ENCODE measurements at places on chromosomes 12 and 14.

DNA sequence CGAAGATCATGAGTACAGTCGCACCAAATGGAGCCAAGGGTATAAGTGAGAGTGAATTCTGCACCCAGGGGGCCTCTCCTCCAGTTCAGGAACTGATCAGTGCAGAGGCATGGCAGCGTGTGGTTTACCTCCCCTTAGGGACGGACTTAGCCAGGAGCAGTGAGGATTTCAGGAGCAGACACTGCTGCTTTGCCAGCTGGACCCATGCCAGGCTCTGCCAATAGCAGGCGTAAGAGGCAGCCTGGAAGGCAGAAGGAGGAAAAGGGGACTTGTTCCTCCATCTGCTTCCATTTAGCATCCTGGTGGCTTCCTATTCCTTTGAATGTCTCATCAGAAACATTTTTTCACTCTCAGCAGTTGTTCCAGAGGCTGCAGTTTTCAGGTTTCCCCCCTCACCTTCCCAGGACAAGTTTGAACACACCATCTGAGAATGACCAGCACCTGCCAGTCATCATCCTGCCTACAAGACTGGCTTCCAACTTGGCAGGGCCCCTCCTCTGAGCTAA is 137.0 kb upstream of the LMNTD1 start:
- DNase-seq: no peak

GRCh38 chr12:47652521-47653234 is 53.2 kb downstream of the RPAP3 start:
- no peak for DNase-seq

DNA sequence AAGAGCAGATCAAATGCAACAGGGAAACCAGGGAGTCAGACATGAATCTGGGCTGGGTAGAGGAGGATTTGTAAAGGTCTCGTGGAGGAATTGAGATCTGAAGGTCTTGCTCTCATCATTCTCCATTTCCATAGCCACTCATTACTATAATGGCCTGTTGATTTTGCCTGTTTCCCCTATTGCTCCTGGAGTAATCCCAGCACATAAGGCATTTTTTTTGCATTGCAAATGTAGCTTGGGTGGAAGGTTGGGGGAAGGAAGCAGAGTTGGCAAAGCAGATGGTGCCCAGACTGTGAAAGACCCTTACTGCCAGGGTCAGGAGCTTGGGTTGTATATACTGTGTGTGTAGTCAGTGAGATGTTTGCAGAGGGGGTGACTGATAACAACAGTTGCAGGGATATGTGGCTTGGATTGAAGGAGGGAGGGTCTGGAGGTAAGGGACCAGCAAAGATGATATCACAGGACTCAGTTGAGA is 116.0 kb downstream of the TTC6 start:
- no peak for DNase-seq

- no peak for DNase-seq
Observed at GRCh38 chr12:47102406-47102805, 22.6 kb upstream of the AMIGO2 start.

- no peak for DNase-seq
Observed at GRCh38 chr14:85087201-85087600, 442.7 kb upstream of the FLRT2 start.
